Endodermal cell (in vitro differentiated cells): ENCODE measurements at places on chromosomes 3 and 15. TPM values are rescaled to one million over a fixed set of nuclear protein-coding genes. Genes with fewer than 3 reads are reported as not detected.
A peak's percentile ranks its signal among the peaks of the same experiment; 100 is the strongest.

DNA sequence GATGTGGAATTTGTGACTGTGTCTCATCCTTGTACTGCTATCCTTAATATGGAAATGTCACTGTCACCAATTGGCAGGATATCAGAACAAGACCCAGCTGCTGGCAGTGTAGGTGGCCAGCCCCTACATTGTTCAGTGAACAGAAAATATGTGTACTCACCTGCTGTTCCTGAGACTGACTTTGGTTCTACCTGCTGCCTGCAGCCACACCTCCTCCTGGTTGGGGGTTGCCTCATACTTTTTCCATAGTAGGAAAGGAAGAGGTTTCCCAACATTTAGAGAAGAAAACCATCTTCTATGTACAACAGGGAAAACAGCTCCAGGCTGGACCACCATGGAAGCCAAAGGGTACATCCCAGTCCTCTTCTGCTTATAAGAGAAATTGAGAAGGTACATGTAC is 35.9 kb downstream of the SLC12A1 start:
- no peak for DNase-seq
- H3K36me3 ChIP-seq: no peaks in the 10 kb centered on the region
- H3K27ac ChIP-seq: no peak overlapping the region
- H3K27me3 ChIP-seq: no peaks in the 10 kb centered on the region
- no peak overlapping the region for H3K4me3 ChIP-seq

ABI3BP gene
- not detected in 2 replicates for total RNA-seq

CORO2B gene
- total RNA-seq: 0.42 to 1.4 TPM (median 1.2 TPM) in 3 replicates

KATNBL1 gene
- total RNA-seq: 54.3 and 56.5 TPM in 2 replicates

DNA sequence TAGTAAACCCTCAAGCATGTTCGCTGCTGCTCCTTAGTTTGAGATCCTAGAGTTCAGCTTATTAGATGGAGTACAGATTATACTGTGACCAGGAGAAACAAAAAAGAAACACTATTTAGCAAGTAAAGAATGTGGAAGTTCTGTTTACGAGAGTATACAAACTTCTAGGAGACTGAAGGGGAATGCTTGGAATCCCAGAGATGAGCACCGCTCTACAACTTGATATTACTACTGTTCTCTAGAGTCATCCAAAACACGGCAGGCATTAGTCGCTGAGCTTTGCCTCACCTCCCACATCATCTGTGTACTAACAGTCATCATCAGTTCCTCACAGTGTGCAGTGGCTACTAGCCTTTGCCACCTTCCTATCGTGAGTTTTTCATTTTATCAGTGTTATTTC is 121.4 kb upstream of the CHRM5 start:
- H3K4me1 ChIP-seq: no peaks in the 10 kb centered on the region
- no peak overlapping the region for H3K4me3 ChIP-seq
- H3K27me3 ChIP-seq: no peaks in the 10 kb centered on the region
- no peaks in the 10 kb centered on the region for H3K36me3 ChIP-seq
- DNase-seq: no peak
- no peak overlapping the region for H3K27ac ChIP-seq

GRCh38 chr15:89704411-89704810 is 13.8 kb downstream of the WDR93 start:
- no peak overlapping the region for H3K27ac ChIP-seq
- DNase-seq: no peak
- no peak overlapping the region for H3K4me3 ChIP-seq
- no peaks in the 10 kb centered on the region for H3K36me3 ChIP-seq
- H3K4me1 ChIP-seq: no peaks in the 10 kb centered on the region

- H3K4me3 ChIP-seq: no peak overlapping the region
- H3K27ac ChIP-seq: no peak overlapping the region
- no peaks in the 10 kb centered on the region for H3K27me3 ChIP-seq
- no peaks in the 10 kb centered on the region for H3K4me1 ChIP-seq
These were observed 101.4 kb downstream of the ABI3BP start for GRCh38 chr3:100891827-100892226.

DNA sequence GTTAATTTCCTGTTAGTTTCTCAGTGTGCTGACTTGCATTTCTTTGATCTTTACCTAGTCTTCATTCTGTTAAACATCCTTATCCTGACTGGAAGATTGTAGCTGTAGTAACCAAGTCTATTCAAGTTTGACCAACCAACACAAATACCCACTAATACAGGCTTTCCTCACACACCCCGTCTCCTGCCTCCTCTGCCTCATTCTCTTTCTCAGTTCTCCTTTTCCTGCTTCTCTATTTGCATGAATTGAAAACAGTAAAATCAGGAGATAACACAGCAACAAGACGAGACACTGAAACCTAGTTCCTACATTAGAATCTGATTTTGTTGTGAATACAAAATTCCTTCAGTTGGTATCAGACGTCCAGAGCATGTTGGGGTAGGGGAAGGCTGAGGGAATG is 116.9 kb upstream of the ARPP21 start:
- H3K4me1 ChIP-seq: peaks cover 7% of the 10 kb centered on the region

- no peaks in the 10 kb centered on the region for H3K4me1 ChIP-seq
- H3K27me3 ChIP-seq: no peaks in the 10 kb centered on the region
- H3K27ac ChIP-seq: no peak overlapping the region
- no peak for DNase-seq
- no peaks in the 10 kb centered on the region for H3K36me3 ChIP-seq
These were observed 237 bp upstream of the ZNF662 start for GRCh38 chr3:42905740-42906069.

FETUB gene
- total RNA-seq: not detected in 2 replicates

DNA sequence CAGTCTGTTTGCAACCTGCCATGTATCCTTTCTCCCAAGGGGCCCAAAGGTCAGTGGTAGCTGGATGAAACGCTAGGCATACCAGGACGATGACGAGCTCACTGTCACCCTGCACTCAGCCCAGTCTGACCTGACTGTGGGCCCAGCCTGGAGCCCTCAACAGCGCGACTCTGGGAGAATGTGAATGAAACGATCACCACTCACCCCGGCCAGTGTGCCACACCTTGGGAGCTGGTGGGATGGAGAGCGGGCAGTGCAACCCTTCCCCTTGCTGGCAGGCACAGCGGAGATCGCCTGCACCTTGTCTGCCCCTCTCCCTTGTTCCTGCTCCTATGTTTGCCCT is 27.2 kb downstream of the SRPRB start:
- H3K27ac ChIP-seq: no peak overlapping the region
- H3K4me3 ChIP-seq: no peak overlapping the region
- no peak for DNase-seq
- H3K27me3 ChIP-seq: no peaks in the 10 kb centered on the region
- no peaks in the 10 kb centered on the region for H3K4me1 ChIP-seq

ZBTB38 gene
- 26.6 and 27.3 TPM in 2 replicates for total RNA-seq

DNA sequence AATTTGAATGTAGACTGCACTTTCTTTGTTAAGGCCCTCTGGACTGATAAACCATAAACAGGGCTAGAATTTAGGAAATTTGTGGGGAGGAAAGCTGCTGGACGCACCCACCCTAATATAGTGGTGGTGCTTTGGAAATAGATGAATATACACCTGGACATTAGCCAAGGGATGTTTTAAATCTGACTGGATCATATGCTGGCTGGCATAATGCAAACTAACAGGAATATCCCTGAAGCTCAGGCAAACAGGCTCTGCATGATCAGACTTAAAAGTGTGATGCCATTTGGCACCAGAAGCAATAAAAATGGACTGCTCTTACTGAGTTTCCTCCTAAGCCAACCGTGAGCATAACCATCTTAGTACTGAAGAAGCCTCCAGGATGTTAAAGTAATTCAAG is 465.8 kb upstream of the ROBO1 start:
- H3K27me3 ChIP-seq: peaks cover 41% of the 10 kb centered on the region
- H3K27ac ChIP-seq: no peak overlapping the region
- no peak for DNase-seq
- H3K4me1 ChIP-seq: peaks cover 12% of the 10 kb centered on the region

DNA sequence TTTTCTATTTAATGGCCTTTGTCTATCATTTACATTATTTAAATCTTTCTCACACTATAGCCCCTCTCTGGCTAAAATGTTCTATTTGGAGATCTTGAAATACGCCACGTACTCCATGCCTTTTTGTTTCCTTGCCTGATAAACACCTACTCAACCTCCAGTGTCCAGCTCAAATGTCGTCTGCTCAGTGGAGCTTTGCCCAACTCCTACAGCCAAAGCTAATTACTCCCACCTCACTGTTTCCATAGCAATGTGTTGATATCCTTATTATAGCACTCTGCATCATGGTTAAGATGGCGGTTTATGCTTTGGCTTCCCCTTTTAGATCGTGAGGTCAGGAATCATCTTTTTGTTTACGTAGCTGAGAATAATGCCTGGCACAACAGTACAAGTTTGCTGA is 55.9 kb downstream of the NGLY1 start:
- no peaks in the 10 kb centered on the region for H3K4me1 ChIP-seq
- no peak overlapping the region for H3K27ac ChIP-seq
- no peak for DNase-seq
- H3K27me3 ChIP-seq: no peaks in the 10 kb centered on the region
- peaks cover 23% of the 10 kb centered on the region for H3K36me3 ChIP-seq
- no peak overlapping the region for H3K4me3 ChIP-seq

DNA sequence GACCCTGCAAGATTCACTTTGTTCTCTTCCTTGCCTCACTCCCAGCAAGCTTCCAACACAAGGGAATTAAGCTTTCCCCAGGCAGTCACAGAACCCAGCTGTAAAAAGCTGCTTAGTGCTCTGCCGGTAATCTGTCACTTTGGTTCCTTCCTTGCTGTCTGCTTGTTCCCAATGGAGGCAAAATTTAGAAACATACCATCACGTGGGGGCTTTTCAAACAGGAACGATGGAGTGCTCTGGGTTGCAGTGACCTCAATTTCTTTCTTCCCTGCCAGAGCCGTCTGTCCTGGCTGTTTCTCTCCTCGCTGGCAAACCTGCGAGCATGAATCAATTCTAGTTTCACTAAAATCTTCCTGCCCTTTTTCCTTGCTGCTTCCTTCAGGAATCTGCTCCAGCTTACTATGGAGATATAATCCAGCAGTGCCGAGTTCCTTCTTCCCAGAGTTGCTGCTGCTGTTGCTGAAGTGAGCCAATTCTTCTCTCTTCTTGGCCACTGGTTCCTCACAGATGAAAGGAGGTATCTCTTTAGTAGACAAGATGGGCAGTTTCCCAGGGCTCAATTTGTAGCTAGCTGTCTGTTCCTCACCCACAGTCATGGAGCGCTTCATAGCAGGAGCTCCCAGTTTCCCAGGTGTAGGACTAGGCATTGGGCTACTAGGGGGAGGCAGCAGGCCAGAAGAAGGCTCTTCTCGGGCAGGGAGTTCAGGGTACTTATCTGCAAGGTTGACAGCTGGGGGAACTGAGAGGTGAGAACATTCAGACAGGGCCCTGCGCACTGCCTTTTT is 88.1 kb downstream of the DHX30 start:
- peak overlapping the region; percentile 3 for H3K4me3 ChIP-seq
- no peaks in the 10 kb centered on the region for H3K27me3 ChIP-seq
- H3K27ac ChIP-seq: peak overlapping the region; percentile 99
- DNase-seq: no peak
- peaks cover 71% of the 10 kb centered on the region for H3K36me3 ChIP-seq

GRCh38 chr15:41417418-41418195 is 712 bp downstream of the RTF1 start:
- H3K27me3 ChIP-seq: no peaks in the 10 kb centered on the region
- DNase-seq: no peak
- H3K4me3 ChIP-seq: peak overlapping the region; percentile 96
- H3K36me3 ChIP-seq: peaks cover 4% of the 10 kb centered on the region
- H3K27ac ChIP-seq: peak overlapping the region; percentile 87

RAB43 gene
- 28.9 and 34.5 TPM in 2 replicates for total RNA-seq

- no peaks in the 10 kb centered on the region for H3K27me3 ChIP-seq
- no peak for DNase-seq
- H3K27ac ChIP-seq: no peak overlapping the region
- no peak overlapping the region for H3K4me3 ChIP-seq
These were observed 537.3 kb upstream of the NR2F2 start for GRCh38 chr15:95793231-95793630.

GRCh38 chr3:169658311-169658931 is 5.1 kb downstream of the MECOM start:
- DNase-seq: peak; percentile 81
- peaks cover 73% of the 10 kb centered on the region for H3K27me3 ChIP-seq
- no peak overlapping the region for H3K27ac ChIP-seq
- peaks cover 4% of the 10 kb centered on the region for H3K4me1 ChIP-seq
- H3K36me3 ChIP-seq: no peaks in the 10 kb centered on the region
- peak overlapping the region; percentile 20 for H3K4me3 ChIP-seq

TM6SF1 gene
- 1.2 TPM in 2 replicates for total RNA-seq

DNA sequence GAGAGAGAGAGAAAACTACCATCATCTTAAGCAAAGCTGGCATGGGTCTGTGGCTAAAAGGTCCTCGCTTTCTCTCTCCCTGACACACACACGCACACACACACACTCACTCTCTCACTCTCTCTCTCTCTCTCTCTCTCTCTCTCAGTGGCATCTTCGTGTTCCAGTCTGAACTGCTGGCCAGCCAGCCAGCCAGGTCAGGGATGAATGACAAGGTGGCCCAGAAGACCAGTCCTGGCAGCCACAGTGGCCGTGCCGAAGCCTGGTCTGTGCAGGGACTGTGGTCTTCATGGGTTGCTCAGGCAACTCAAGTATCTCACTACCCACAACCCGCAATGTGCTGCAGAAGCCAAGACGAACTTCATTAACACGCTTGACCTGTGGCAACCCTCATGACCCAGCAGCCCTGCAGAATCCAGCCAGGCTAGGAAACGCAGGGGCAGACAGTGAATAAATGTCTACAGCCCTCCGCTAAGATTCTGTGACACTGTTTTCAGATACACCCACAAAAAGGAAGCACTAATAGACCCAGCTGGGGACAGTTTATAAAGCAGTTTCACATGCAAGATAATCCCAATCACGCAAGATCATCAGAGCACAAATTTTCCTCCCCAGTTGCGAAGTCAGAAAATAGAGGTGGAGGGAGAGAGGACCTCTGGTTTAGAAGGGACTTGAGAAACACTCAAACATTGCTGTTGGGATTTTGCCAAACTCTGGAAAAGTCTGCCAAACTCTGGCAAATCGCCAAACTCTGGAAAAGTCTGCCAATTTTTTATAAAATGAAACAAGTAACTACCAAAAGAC is 66.4 kb downstream of the XXYLT1 start:
- H3K27me3 ChIP-seq: no peaks in the 10 kb centered on the region
- H3K4me1 ChIP-seq: peaks cover 10% of the 10 kb centered on the region
- no peak overlapping the region for H3K4me3 ChIP-seq
- H3K27ac ChIP-seq: peak overlapping the region; percentile 89
- H3K36me3 ChIP-seq: peaks cover 13% of the 10 kb centered on the region
- DNase-seq: peak; percentile 47

DNA sequence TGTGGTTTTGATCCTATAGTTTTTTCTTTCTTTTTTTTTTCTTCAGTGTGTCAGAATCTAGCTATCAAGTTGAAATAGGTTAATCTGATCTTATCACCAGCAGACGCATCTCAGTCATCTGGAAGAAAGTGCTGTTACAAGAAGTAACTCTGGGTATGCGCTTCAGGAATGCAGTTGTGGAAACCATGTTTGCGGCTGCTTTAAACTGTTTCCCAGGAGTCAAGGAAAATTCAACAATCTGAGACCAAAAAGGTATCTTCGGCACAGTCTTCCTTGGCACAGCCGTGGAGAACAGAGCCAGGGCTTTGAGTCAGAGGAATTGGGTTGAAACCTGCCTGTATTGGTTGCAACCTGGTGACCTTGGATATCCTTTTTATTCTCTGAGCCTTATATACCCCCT is 59.9 kb downstream of the CD47 start:
- no peaks in the 10 kb centered on the region for H3K36me3 ChIP-seq
- H3K27ac ChIP-seq: no peak overlapping the region
- no peaks in the 10 kb centered on the region for H3K27me3 ChIP-seq
- H3K4me1 ChIP-seq: peaks cover 3% of the 10 kb centered on the region
- DNase-seq: no peak
- no peak overlapping the region for H3K4me3 ChIP-seq

MCCC1 gene
- 33.4 to 52.3 TPM (median 34.8 TPM) in 3 replicates for total RNA-seq

ACTC1 gene
- 42.5 and 44.9 TPM in 2 replicates for total RNA-seq
